ENCODE measurements at places on chromosomes 16 and 17.

DNA sequence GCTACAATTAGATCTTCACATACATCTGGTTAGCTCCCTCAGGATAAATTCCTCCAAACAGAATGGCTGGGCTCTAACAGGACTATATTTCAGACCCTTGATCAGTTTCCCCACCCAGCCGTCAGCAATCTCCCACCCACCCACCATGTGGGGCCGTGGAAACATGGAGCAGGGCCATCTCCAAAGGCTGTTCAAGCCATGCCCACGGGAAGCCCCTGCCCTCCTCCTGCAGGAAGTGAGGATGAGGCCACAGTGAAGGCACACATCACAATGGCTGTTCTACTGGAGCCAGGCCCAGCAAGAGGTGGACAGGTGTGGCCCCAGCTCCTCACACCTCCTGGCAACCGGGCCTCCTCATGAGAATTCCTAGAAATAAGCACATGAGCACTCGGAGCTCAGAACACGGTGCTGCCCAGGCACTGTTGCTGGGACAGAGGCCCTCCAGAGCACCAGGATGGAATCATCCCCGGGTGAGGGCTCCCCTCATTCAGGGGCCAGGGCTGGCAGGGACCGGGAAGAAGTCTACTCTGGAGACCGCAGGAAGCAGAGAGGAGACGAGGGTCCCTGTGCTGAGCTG, at the start of gene LITAFD:
Gene LITAFD, plus strand, starts transcription at position 311 of the 577 bp plus-strand sequence. CDS start 2,005 bp downstream, outside the sequence.
- no peak for DNase-seq

- DNase-seq: no peak
Observed at GRCh38 chr17:81000334-81000630, 8.6 kb downstream of the CHMP6 start.

DNA sequence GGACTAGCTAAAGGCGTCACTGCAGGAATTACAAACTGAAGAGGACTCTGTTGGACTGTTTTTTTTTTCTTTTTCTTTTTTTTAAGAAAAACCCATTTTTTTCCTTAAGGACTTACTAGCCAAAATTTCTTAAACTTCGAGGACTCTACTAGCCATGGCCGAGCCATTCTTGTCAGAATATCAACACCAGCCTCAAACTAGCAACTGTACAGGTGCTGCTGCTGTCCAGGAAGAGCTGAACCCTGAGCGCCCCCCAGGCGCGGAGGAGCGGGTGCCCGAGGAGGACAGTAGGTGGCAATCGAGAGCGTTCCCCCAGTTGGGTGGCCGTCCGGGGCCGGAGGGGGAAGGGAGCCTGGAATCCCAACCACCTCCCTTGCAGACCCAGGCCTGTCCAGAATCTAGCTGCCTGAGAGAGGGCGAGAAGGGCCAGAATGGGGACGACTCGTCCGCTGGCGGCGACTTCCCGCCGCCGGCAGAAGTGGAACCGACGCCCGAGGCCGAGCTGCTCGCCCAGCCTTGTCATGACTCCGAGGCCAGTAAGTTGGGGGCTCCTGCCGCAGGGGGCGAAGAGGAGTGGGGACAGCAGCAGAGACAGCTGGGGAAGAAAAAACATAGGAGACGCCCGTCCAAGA, 878 bp downstream of the HEXIM1 start:
- DNase-seq: no peak

DNA sequence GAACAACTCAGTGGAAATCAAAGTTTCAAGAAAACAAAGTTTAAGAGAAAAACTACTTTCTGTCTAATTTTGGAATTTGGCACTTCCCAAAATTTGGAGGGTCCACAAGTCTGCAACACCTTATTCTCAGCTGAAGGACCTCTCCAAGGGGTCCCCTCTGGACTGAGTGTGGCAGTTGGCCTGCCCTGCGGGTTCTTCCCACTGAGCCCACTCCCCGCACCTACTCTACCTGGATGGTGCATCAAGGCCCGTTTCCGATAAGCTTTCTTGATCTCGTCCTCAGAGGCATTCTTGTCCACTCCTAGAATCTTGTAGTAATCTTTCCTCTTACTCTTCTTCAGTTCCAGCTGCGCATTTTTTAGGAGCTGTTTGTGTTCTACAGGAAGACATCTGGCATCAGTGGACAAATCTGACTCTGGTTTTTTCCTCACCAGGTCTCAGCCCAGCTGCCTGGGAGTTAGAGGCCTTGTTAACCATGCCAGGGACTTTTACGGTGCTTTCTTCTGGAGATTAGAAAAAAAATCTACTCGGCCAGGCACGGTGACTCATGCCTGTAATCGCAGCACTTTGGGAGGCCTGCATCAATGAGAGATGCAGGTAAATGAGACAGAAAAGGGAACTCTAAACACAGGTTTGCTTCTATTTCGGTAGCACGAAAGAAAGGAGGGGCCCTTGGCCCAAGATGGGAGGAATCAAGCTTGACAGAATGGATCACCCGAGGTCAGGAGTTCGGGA, 15.6 kb downstream of the CNP start:
- no peak for DNase-seq

- no peak for DNase-seq
Observed at GRCh38 chr17:29102741-29103181, 59.8 kb downstream of the PIPOX start.

DNA sequence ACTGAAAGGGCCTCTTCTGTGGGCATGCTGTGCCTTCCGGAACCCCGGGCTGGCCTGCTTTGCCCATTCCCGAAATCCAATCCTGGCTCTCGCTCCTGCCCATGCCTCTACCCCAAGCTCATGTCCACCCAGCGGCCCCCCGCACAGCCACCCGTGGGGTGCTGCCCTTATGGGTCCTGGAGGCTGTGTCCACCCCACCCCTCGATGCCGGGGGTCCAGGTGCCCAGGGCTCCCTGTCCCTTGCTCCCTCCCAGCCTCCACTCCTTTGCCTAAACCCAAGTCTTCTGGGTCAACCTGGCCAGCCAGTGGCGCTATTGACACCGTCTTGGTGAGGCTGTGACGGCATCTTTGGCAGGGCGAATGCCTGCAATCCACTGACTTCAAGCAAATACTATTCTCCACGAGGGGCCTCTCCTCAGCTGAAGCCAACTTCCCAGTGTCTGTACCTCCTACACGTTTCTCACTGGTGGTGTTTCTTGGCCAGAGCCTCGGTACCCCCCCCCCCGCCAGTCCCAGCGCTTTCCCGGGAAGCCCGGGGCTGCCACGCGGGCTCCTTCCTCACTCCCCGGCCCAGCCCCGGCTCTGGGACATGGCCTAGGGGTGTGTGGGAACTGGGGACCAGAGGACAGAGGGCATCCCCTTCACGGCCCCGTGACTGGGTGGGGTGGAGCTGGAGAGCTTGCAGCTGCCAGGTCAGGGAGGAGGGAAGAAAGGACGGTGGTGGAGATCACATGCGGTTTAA, 12.2 kb upstream of the DUS1L start:
- DNase-seq: no peak

DNA sequence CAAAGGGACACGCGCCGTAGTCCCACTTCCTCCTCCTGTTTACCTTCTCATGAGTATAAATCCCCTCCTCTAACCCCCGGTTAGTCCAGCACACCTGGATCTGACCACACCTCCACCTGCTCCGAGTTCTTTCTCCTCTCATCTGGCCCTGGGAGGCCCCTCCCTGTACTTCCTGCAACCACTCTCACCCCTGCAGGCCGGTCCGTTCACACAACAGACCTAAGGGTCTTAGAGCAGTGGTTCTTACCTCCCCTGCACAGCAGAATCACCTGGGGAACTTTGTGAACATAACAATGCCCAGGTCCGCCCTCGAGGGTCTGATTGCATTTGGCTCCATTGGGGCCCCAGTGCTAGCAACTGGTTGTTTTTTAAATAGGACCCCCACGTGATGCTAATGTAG, 24.8 kb downstream of the TMEM114 start:
- no peak for DNase-seq

DNA sequence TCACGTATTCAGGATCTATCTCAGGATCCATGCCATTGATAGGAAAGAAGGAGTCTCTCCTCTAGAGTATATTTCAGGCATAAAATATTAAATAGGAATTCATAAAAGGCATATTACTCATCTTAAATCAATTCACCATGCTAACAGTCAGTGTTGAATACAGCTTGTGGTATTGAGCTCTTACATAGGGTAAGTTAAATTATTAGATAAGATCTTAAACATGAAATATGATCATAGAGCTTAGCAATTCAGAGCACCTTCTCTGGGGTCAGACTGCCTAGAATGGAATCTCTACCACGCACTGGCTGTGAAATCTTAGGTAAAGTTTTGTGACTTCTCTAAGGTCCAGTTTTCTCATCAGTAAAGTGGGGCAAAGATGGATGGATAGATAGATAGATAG, 20.7 kb downstream of the MARCHF10 start:
- DNase-seq: no peak

- no peak for DNase-seq
Observed at GRCh38 chr16:23724096-23724784, 11.2 kb upstream of the ERN2 start.

GRCh38 chr16:21033704-21034103, 116.9 kb downstream of the DNAH3 start:
- no peak for DNase-seq

- DNase-seq: no peak
Observed at GRCh38 chr16:85557971-85558657, 55.0 kb upstream of the GSE1 start.

DNA sequence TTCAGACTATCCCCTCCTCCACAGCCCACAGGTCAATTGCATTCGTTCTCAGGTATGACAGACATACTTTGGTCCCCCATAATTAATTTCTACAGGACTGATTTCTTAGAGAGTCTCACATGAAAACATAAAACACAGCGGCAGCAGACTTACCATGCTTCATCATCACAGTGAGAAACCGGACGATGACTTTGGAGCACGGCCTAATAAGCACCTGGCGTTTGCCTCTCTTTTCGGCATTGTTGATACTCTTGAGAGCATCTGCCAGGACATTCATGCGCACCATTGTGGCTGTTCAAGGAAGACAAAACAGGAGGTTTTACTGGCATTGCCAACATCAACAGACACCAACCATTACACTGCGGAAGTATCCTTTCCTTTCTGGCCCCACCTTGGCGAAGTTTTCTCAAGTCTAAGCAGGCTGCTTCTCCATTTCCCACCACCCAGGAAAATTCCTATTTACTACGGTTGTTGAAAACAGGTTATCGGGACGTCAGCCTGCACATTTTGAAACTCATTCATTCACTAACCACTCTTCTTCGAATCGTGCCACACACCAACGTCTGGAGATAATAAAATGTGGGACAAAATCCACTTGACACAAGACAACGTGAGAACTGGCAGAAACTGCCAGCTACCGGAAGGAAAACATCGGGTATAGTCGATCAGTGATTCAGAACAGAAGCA, 1.2 kb downstream of the RPS15A start:
- DNase-seq: no peak

GRCh38 chr16:18804540-18804939, 3.2 kb upstream of the ARL6IP1 start:
- DNase-seq: no peak

GRCh38 chr17:50173335-50173941, 7.6 kb downstream of the SGCA start:
- no peak for DNase-seq

DNA sequence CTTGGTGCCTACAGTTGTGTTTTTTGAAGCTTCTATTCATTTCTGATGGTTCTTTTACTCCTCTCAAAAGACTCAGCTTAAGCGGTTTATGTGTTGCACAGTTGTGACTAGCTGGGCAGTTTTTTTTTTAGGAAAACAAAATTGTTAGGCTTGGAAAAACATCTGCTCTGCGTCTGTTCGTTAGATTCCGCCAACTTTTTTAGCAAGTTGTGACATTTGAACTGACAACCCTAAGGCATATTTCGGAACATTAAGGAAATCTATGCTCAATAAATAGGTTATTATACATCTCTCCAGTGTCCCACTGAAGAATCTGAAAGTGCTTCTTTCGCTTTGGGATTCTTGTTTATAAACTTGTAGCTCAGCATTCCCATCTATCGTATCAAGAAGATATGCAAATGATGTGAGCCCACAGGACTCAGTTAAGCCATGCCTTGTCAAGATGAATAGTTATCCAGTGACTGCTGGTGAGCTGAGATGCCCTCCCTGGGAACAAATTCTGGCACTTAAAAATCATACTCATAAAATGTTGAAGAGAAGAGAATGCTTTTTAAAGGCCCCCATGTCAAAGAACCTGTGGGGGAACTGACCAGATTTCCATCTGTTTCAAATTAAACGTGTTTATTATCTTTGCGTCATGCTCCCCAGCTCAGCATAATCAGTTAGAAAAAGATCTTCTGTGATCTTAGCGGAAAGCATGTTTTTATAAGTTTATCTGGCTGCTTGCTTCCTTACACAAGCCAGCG, 109.0 kb upstream of the FAM20A start:
- DNase-seq: no peak

GRCh38 chr16:75288596-75289120, 37.2 kb upstream of the BCAR1 start:
- DNase-seq: no peak

DNA sequence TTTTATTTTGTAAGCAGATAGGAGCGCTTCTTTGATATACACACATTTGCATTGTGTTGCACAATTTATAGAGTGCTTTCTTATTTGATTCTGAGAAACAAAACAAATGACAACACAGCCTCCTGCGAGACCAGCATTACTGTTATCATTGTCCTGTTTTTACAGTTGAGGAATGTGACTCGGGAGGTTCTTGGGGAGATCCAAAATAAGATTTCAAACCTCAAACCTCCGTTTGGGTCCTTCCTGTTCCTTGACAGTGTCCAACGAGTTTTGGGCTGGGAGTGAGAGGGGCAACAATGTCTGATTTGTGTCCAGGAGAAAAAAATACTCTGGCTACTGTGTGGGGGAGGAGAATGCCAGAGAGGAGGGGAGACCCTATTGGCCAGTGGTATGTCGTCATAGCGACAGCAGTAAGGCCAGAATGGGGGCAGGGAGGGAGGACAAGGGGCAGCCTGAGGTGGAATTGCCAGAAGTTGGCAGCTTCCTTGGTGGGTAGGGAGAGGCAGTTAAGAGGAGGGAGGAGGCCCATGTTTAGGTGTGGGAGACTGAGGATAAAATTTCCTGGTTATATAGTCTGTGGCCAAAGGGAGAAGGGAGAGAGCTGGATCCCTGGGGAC, 45.5 kb downstream of the TMEM132E start:
- DNase-seq: no peak

DNA sequence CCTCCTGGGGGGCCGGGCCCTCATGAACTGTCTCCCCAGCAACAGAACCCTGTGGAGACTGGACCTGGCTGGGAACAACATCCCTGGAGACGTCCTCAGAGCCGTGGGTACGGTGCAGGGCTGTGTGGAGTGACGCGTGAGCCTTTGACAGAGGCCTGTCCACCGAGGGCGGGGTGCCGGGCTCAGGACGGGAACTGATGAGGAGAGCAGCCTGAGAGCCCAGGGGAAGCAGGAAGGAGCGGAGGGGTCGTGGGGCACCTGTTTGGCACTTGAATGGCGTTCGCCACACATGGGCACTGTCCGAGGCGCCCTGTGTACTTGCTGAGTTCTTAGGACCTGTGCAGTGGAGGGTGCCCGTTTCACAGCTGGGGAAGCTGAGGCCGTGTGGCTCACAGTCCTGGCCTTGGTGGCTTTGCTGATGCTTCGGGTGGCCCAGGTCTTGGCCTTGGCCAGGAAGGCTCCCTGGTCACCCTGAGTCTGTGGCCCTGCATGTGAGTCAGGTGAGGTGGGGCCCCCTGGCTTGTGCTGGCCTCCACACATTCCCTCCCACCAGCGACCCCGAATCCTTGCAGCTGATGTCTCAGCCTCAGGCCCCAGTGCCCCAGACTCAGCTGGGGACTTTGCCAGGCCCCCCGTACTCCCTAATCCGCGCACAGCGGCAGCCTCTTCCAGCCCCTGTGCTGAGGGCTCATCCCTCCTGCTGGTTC, 2.4 kb downstream of the LRRC45 start:
- DNase-seq: no peak

- DNase-seq: no peak
Observed at GRCh38 chr17:73430848-73431247, 119.0 kb upstream of the CDC42EP4 start.

- no peak for DNase-seq
Observed at GRCh38 chr17:82003411-82004381, 19.0 kb downstream of the CENPX start.

GRCh38 chr16:28186752-28187151, 25.0 kb downstream of the XPO6 start:
- DNase-seq: no peak

Data from activated CD8-positive, alpha-beta memory T cell treated with anti-CD3 and anti-CD28 coated beads for 4 hours (primary cell).